LNCaP clone FGC (cell line): ENCODE measurements at places on chromosomes 4 and X.
A peak's percentile ranks its signal among the peaks of the same experiment; 100 is the strongest.

DNA sequence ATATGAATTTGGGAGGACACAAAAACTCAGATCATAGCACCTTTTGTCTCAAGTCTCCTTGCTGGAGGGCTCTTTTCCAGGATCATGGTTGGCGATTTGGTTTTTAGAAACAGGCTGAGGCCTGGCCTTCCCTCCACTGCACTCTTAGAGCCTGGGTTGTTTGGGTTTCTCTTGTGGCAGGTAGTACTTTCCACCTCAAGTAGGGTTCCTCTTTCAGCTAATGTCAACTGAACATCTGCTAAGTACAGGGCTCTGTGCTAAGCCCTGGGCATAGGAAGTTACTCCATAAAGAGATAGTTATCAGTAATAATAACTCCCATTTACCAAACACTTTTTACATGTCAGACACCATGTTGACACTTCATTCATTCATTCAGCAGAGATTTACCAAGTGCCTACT lies 28.2 kb upstream of the APLN start:
- no peak for DNase-seq

- peak; percentile 19 for DNase-seq
Observed at GRCh38 chrX:16771483-16772398, 14.5 kb upstream of the TXLNG start.

- DNase-seq = no peak
Observed at GRCh38 chrX:28582511-28582910, 4.7 kb upstream of the IL1RAPL1 start.

DNA sequence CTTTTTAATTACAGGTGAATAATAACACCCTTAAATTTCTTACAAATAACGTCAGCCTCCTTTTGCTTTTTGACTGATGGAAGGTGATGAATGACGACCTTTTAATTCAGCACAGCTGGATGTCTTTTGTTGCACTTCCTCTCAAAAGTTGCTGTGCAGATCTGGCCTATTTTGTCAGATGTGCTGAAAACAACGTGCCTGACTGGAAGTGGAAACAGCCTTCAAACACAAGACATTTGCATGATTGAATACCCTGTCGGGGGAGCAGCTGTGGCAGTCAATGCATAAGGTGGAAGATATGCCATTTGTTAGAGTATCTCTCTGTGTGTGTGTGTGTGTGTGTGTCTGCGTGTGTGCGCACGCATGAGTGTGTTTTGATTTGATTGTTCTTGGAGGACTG lies 579.7 kb downstream of the SPRY1 start:
- DNase-seq = no peak

DNA sequence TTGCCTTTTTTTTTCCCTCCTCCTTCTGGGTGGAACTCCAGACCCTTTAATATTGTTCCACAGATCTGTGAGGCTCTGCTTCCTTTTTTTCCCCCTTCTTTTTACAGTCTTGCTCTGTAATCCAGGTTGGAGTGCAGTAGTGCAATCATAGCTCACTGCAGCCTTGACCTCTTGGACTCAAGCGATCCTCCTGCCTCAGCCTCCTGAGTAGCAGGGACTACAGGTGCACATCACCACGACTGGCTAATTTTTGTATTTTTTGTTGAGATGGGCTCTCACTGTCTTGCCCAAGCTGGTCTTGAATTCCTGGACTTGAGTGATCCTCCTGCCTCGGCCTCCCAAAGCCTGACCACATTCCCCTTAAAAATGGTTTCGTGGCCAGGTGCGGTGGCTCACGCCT lies 26.8 kb downstream of the NSD2 start:
- no peak for DNase-seq

GRCh38 chrX:19381326-19381725 lies 37.6 kb downstream of the PDHA1 start:
- DNase-seq = no peak

GRCh38 chr4:70801265-70801809 lies 38.4 kb downstream of the GRSF1 start:
- peak; percentile 40 for DNase-seq

DNA sequence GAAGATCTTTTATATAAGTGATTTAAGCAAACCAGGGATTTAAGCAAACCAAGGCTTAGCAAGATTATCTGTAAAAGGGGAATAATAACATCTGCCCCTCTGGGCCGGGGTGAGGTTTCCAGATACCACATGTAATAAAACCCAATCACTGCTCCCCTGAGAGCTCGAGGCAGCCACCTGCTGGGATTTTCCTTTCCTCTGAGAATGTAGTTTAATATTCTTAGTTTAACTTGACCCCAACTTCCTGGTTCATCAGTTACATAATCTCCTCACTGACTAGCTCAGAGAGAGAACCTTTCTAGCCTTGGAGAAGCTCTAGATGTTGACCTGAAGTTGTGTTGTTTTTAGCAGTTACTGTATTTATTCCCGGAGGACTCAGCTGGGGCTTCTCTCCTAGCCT lies 322.4 kb downstream of the ARHGAP10 start:
- DNase-seq = no peak

DNA sequence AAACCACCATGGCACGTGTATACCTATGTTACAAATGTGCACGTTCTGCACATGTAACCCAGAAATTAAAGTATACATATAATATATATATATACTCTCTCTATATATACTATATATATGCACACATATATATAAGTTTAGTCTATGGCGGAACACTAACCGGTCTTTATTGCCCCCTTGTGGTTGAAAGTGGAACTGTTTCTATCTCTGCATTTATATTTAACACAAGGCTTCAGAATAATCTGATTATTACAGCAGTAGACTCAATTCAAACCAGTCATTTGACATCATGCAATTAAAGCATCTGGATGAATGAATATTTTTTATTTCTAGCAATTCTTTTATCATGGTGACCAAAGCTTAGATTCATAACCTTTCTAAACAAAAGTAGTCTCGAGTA lies 14.6 kb downstream of the RAB9B start:
- peak; percentile 17 for DNase-seq

- no peak for DNase-seq
Observed at GRCh38 chr4:96993560-96993959, 1149.7 kb downstream of the STPG2 start.

- no peak for DNase-seq
Observed at GRCh38 chr4:123767806-123768205, 371.2 kb downstream of the SPRY1 start.
